ENCODE measurements at places on chromosomes 3 and 15. TPM values are rescaled to one million over a fixed set of nuclear protein-coding genes. Genes with fewer than 3 reads are reported as not detected.

Gene PPARG
- total RNA-seq: 1.4 TPM

Gene THAP10
- total RNA-seq: 0.62 TPM

Gene GOLGA8K
- total RNA-seq: not detected

Gene ALDH1A2
- total RNA-seq: 2.6 TPM

Gene ZNF80
- total RNA-seq: 0.53 TPM

Gene USF3
- total RNA-seq: 16.8 TPM

Gene PPP1R14D
- total RNA-seq: not detected

Gene SNX22
- 0.60 TPM for total RNA-seq

Gene NLGN1
- total RNA-seq: not detected

- DNase-seq: no peak
Observed at GRCh38 chr15:66819084-66819483, 117.0 kb downstream of the SMAD6 start.

DNA sequence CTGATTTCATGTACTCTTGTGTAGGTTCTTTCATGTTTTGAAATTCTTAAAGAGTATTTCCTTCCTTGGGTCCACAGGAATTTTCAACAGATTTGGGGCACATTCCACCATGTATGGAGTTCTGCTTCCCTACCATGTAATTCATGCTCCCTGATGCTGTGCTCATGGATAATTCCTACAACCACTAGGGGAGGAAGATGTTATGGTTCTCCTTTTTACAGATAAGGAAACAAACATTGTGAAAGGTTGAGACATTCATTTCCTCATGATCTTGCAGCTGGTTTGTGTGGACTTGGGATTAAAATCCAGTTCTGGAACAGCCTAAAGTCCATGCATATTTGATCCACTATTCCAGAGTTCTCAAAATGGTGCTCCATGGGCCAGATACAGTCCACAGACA is 174.9 kb upstream of the FRMD4B start:
- DNase-seq: no peak

DNA sequence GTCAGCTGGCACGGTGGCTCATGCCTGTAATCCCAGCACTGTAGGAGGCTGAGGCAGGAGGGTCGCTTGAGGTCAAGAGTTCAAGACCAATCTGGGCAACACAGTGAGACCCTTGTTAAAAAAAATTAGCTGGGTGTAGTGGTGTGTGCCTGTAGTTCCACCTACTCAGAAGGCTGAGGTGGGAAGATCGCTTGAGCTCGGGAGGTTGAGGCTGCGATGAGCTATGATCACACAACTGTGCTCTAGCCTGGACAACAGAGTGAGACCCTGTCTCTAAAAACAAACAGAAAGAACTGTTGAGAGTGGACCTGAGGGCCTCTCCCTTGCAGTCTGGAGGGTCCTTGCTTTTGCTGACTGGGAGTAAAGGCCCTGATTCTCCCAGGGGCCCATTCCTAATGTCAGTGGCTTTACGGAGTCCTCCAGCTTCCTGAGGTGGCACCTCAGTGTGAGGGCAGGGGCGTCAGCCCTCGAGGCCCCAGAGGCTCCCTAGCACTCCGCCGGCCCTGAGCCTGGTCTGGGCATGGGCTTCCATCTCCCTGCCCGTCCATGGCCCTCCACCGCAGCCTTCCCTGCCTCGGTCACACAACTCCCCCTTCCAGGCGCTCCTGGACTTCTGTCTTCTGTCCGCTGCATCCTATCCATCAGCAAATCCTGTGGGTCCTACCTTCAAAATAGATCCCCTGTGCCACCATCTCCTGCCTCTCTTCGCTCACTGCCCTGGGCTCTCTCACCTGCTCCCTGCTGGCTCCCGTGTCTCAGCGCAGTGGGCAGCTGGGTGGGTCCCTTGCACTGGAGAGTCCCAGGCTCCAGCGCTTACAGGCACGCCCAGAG is 19.0 kb downstream of the FBLN2 start:
- no peak for DNase-seq

- no peak for DNase-seq
Observed at GRCh38 chr3:189685291-189685690, 54.1 kb downstream of the TP63 start.

- DNase-seq: no peak
Observed at GRCh38 chr15:38696790-38697495, 132.3 kb upstream of the RASGRP1 start.

GRCh38 chr3:87398168-87398801 is 121.9 kb upstream of the POU1F1 start:
- DNase-seq: no peak

DNA sequence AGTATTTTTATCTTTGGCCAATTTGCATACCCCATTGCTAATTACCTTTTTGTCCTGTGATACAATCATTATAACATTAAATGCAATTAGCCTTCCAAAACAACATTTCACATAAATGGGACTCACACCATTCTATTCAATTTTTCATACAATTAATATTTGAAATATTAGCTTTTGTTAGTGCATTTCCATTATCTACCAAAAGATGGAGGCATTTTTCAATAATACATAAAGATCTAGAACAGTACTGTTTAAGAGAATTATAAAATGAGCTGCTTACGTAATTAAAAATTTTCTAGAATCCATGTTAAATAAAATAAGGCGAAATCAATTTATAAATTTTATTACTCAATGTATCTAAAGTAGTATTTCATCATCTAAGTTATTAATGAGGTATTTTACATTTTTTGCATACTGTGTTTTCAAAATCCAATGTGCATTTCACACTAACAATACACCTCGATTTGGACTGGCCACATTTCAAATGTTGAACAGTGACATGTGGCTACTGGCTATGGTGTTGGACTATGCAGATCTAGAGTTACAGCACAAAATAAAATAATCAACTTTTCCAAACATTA is 74.3 kb downstream of the TJP1 start:
- DNase-seq: no peak

DNA sequence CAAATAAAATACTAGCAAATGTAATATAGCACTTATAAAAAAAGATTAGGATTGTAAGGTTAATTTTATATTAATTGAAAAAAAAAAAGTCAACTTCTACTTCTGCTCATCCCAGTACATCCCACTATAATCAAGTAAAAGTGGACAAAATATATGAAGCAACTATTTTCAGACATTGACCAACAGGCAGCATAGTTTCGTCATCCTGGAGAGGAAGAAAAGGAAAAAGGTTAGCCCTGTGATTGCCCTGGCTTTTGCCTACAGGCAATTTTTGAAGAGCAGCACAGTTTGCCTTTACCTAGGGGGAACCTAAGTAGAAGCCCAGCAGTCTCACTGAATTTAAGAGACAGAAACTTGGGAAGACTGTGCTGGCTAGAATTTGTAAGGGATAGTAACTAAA is 52.2 kb upstream of the ACTC1 start:
- DNase-seq: no peak

DNA sequence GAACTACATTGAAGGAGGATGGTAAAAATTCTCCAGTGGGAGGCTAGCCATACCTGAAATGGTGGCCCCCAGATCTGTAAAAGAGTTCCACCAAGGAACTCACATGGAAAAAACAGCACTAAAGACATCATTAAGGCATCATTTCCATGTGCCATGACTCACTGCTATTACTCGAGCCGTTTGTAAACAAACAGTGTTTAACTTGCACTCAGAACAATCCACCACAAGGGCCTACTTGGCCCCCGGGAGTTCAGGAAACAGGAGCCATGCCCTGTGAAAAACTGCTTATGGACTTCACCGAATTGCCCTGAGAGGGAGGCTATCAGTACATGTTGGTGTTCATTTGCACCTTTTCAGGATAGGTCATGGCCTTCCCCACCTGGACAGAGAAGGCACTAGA is 18.2 kb downstream of the CCR4 start:
- no peak for DNase-seq

- no peak for DNase-seq
Observed at GRCh38 chr3:89434621-89435380, 327.4 kb downstream of the EPHA3 start.

- DNase-seq: no peak
Observed at GRCh38 chr3:52393131-52393807, 51.6 kb downstream of the SEMA3G start.

DNA sequence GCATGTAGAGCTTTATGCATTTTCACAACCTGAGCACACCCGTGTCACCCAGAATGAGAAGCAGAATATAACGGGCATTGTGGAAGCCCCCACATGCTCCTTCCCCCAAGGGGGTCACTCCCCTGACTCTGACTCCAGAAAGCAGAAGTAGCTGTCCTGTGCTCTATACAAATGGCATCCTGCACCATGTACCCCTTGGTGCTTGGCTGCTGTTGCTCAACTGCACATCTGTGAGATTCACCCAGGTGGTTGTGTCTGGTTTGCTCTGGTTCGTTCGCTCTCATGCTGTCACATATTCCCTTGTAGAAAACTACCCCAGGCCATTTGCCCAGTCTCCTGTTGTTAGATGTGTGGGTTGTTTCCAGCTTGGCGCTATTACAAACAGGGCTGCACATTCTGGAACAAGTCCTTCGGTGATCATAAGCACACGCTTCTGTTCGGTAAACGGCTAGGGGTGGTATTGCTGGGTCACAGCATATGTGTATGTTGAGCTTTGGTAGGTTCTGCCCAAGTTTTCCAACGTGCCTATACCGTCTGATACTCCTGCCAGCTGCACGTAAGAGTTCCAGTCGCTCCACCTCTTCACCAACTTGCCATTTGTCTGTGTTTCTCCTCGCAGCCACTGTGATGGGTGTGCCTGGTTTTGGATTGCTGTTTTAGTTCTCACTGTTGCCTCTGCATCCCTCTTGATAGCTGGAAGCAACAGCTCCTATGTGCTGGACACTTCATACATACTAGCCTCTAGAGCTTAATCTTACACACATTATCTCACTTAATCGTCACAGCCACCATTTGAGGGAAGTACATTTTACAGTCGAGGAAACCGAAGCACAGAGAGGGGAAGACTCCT is 65.4 kb upstream of the SLC6A6 start:
- DNase-seq: no peak

GRCh38 chr15:81087066-81087465 is 47.0 kb upstream of the CFAP161 start:
- DNase-seq: no peak

DNA sequence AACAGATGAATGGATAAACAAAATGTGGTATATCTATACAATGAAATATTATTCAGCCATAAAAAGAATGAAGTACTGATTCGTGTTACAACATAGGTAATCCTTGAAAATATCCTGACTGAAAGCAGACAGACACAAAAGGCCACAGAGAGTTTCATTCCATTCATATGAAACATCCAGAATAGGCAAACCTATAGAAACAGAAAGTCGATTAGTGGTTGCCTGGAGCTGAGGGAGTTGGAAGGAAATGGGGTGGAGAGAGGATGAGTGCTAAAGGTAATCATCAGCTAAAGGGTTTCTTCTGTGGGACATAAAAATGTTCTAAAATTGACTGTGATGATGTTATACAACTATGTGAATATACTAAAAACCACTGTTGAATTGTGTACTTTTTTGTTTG is 22.9 kb downstream of the FOXP1 start:
- no peak for DNase-seq

DNA sequence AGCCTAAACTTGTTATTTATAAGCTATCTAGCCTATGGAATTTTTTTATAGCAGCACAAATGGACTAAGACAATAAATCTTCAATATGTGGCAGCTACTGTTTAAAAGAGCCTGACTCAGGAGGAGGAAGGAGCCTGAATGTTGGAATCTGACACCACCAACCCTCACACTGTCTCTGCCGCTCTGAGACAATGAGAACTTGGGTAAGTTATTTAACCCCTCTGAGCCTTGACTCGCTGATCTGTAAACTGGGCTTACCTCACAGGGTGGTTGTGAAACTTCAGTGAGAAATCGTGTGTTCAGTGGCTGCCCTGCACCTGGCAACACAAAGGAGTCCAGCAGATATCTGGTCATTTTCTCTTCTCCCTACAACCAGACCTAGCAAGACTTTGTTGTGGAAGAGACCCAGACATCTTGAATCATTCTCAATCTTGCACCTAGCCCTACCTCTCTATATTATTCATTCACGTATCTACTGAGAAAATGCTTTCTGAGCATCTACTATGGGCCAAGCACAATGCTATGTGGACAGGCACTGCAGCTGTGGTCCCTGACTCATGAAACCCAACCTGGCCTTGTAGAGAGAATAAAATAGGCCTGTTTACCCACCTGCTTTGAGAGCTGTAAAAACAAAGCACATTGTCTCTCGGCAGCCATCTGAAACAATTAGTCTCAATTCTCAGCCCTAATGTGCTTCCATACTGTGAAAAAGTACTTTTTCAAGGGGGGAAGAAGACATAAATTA is 81.9 kb upstream of the SLC25A36 start:
- no peak for DNase-seq

- no peak for DNase-seq
Observed at GRCh38 chr15:67735896-67736295, 89.4 kb upstream of the SKOR1 start.

DNA sequence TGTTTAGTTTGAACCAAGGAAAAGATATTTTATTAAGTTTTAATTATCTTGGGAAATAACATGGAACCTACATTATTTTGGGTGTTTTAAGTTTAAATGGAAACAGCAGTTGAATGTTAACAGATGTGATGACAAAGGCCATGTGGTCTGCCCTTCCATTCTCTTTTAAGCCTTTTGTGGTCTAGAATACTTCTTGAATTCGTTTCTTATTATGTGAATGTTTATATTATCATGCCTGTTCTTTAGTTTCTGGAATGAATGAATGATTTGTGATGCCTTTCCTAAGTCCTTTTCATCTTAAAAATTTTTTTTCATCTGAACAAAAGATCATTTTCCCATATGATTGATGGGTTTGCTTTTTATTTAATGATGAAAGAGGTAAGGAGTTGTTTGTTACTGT is 44.6 kb downstream of the SNRK start:
- no peak for DNase-seq

DNA sequence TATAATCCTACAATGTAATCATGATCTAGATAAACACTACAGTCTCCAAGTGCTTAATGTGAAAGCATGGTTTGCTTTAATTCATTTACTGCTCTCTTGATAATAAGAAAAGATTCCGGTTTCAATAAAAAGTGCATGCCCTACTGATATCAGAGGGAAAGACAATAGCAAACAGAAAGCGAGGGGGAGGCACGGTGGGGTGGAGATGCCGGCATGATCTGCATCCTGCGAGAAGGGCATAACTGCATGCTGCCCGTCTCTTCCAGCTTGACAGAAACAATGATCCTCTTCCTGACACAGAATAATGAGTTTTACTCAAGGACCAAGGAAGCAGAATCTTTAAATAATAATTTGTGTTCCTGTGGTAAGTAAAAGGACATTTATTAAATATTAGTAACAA is 51.7 kb downstream of the GOLIM4 start:
- no peak for DNase-seq

- no peak for DNase-seq
Observed at GRCh38 chr15:85607842-85608241, 186.9 kb downstream of the KLHL25 start.

DNA sequence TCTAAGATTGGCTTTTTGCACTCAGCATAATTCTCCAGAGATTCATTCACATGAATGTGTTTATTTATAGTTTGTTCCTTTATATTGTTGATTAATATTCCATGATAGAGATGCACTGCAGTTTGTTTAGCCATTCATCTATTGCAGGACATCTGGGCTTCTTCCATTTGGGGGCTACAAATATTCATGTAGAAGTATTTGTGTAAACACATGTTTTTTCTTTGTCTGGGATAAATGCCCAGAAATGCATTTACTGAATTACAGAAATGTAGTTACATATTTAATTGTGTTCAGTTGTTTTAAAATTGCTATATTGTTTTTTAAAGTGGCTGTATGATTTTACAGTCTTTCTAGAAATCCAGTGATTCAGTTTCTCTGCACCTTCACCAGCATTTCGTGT is 635.0 kb downstream of the ZIC1 start:
- DNase-seq: no peak

All from activated T-cell treated with anti-CD3 and anti-CD28 coated beads, Interleukin-2, amount 50 U/mL, for 72 hours (primary cell).